Peyer's patch (tissue), 4 donors: ENCODE measurements at places on chromosomes 3 and 15.

DNA sequence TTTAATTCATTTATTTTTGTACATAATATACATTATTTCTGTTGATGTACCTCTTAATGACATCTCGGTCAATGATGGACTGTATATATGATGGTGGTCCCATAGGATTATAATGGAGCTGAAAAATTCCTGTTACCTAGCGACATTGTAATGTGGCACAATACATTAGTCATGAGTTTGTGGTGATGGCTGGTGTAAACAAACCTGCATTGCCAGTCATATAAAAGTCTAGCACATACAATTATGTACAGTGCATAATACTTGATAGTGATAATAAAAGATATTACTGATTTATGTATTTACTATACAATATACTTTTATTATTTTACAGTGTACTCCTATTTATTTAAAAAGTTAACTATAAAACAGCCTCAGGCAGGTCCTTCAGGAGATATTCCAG lies 15.1 kb downstream of the TTC14 start:
- DNase-seq: no peak
- H3K27ac ChIP-seq: no peak overlapping the region
- no peaks in the 10 kb centered on the region for H3K4me1 ChIP-seq

- no peak overlapping the region for H3K4me3 ChIP-seq
- H3K27ac ChIP-seq: peak overlapping the region; percentile 95
- no peak for DNase-seq
Measured at GRCh38 chr3:42511736-42512135, 9.3 kb downstream of the VIPR1 start.

DNA sequence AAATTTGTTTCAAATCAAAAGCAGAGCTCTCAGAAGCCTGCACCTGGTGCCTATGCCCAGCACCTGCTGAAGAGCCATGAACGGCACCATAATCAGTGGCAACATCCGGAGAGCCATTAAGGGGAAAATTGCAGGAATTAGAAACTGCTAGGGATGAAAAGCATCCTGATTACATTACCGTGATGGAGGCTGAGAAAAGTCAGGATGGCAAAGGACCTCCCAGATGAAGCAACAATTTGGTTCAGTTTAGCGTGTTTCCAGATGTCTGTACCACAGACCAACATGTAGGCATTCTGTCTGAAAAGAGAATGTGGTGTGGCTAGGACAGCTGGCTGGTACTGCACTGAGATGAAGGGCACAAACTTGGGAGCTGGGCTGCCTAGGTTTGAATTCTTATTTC lies 106.1 kb downstream of the EOMES start:
- DNase-seq: no peak
- no peak overlapping the region for H3K4me3 ChIP-seq
- no peaks in the 10 kb centered on the region for H3K27me3 ChIP-seq
- peak overlapping the region; percentile 50 for H3K27ac ChIP-seq

- no peaks in the 10 kb centered on the region for H3K27me3 ChIP-seq
- H3K27ac ChIP-seq: no peak overlapping the region
- H3K36me3 ChIP-seq: no peaks in the 10 kb centered on the region
- DNase-seq: no peak
Measured at GRCh38 chr3:55664387-55664786, 177.3 kb upstream of the WNT5A start.

GRCh38 chr3:50495609-50496423 lies 7.6 kb downstream of the CACNA2D2 start:
- no peak for DNase-seq
- H3K4me1 ChIP-seq: no peaks in the 10 kb centered on the region
- no peak overlapping the region for H3K4me3 ChIP-seq

- no peaks in the 10 kb centered on the region for H3K27me3 ChIP-seq
- DNase-seq: no peak
- no peak overlapping the region for H3K27ac ChIP-seq
Measured at GRCh38 chr3:138271189-138271794, 58.4 kb downstream of the NME9 start.

DNA sequence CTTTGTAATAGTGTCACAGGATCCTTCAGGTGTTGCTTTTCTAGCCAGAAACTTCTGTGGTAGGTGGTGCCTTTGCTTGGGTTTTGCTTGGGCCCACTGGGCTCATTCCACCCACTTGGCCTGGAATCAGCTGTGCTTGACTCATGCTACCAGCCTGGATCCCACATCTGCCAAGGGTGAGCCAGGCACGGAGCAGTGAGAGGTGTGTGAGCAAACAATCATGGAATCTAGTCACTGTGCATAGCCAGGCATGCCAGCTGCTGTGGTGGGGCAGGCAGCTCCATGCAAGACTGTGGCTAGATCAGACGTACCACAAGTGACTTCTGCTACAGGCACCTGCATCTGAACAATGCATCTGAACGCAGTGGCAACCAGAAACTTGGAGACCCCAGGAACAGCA lies 275.9 kb downstream of the UBE2E2 start:
- H3K27me3 ChIP-seq: no peaks in the 10 kb centered on the region
- DNase-seq: no peak
- no peaks in the 10 kb centered on the region for H3K36me3 ChIP-seq

DNA sequence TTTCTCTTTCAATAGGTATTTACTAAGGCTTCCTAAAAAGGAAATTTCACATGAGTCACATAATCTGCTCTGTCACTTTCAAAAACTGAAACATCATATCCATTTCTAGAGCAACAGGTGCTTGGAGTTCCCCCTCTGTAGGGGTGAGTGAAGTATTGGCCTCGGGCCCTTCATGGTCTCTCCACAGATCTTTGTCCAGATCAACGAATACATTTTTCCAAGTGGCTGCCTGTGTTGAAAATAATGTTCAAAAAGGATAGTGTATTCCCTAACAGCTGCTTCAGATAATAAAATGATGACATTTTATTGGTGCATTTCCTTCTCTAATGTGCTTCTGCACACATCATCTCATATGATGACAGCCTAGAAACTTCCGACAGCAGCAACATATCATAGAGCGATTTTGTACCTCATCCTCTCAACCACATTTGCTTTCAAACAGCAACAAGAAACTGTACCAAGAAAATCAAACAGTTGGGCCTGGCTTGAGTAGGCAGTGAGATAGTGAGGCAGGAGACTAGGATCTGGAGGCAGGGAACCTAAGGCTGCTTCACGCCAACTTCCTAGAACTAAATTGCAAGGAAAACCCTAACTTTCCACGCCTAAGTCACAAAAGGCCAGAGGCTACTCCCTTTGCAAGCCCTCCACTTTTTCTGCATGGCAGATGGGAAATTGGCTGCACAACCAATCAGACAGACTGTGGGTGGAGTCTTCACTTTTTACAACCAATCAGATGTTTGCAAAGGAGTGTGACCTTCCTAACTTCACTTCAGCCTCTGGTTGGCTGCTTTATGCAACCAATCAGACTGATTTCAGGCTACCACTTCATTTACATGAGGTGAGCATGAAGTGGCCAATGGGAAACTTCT lies 340.2 kb downstream of the LRRC3B start:
- DNase-seq: no peak
- H3K36me3 ChIP-seq: no peaks in the 10 kb centered on the region
- no peaks in the 10 kb centered on the region for H3K27me3 ChIP-seq
- H3K27ac ChIP-seq: no peak overlapping the region

DNA sequence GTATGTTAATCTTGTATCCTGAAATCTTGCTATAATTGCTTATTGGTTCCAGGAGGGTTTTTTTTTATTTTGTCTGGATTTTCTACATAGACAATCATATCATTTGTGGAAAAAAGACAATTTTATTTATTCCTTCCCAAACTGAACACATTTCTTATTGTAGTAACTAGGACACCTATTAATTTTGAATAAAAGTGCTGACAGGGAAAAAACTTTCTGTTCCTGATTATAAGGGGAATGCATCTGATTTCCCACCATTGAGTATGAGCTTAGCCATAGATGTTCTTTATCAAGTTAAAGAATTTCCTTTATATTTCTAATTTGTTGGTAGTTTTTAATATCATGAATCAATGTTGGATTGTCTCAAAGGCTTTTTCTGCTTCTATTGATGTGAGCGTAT lies 460.7 kb upstream of the CNTN3 start:
- no peaks in the 10 kb centered on the region for H3K27me3 ChIP-seq
- no peaks in the 10 kb centered on the region for H3K4me1 ChIP-seq
- no peak for DNase-seq
- H3K36me3 ChIP-seq: no peaks in the 10 kb centered on the region
- H3K27ac ChIP-seq: no peak overlapping the region

GRCh38 chr3:141074529-141074928 lies 23.4 kb downstream of the SPSB4 start:
- H3K4me3 ChIP-seq: no peak overlapping the region
- no peaks in the 10 kb centered on the region for H3K36me3 ChIP-seq
- H3K27ac ChIP-seq: no peak overlapping the region
- DNase-seq: no peak

- no peaks in the 10 kb centered on the region for H3K4me1 ChIP-seq
- H3K27ac ChIP-seq: no peak overlapping the region
- no peaks in the 10 kb centered on the region for H3K36me3 ChIP-seq
- H3K27me3 ChIP-seq: no peaks in the 10 kb centered on the region
- no peak for DNase-seq
- H3K4me3 ChIP-seq: no peak overlapping the region
Measured at GRCh38 chr3:137061186-137061585, 103.4 kb downstream of the IL20RB start.

DNA sequence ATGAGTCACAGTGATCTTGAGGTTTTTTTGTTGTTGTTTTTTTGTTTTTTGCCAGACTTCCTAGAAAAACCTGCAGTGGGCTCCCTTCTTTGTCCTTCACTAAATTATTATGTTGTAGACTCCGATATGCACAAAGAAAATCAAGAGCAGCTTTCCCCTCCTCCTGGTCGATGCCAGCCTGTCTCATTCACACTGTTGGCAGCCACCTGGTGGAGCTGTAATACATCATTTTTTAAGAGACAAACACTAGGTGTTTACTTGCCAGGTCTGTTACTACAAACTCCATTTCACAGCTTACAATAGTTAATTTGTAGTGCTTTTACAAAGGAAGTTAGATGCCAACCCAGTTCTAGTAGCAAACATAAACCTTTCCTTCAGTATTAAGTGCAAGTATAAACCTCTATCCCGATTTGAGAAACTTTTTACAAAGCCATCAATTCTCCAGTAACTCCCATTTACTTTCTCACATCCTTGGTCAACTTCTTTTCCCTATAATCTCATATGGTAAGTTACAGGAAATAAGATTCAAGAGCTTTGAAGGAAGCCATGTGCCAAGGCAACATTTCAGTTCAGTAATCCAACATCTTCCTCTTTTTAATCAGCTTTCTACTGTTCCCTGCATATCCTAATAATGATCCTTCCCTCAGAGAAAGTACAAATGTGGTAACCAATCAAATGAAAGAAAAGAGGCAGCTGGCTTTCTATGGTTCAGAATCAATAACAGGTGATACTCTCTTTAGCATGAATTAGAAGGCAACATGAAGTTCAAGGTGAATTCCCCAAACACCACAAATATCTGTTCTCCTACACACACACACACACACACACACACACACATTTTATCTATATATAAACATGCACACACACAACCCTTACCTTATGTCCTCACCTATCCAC lies 14.0 kb downstream of the AAGAB start:
- peak; percentile 59 for DNase-seq
- H3K36me3 ChIP-seq: no peaks in the 10 kb centered on the region
- H3K27me3 ChIP-seq: no peaks in the 10 kb centered on the region
- H3K4me1 ChIP-seq: no peaks in the 10 kb centered on the region
- H3K27ac ChIP-seq: peak overlapping the region; percentile 44

DNA sequence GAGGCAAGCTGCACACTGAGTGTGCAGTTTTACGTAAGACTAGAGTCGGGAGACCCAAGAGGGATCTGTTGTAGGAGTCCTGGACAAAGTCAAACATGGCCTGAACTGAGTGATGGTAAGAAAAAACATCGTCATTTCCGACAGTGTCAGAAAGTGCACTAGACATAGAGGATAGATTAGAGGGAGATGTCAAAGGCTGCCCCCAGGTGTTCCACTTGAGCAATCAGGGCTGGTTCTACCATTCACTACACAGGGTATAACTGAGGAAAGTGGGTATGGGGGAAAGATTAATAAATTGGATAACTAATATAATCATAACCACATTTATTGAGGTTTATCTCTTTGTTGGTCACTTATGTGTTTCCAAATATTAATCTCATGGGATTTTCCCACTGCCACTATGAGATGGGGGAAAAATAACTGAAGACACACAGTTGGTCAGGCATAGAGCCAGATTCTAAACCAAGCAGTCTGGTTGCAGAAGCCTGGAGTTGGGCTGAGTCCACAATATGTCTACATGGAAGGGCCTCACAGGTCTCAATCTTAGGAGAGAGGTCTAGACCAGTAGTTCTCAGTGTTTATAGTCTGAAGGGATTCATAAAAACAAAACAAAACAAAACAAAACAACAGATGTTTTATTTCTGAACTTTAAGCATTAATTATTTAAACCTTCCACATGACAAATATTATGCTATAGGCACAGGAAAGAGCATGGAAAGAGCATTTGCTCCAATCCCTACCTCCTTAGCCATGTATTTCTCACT lies 766.5 kb downstream of the NTRK3 start:
- H3K36me3 ChIP-seq: no peaks in the 10 kb centered on the region
- no peak overlapping the region for H3K4me3 ChIP-seq
- no peaks in the 10 kb centered on the region for H3K27me3 ChIP-seq
- DNase-seq: no peak
- no peak overlapping the region for H3K27ac ChIP-seq

DNA sequence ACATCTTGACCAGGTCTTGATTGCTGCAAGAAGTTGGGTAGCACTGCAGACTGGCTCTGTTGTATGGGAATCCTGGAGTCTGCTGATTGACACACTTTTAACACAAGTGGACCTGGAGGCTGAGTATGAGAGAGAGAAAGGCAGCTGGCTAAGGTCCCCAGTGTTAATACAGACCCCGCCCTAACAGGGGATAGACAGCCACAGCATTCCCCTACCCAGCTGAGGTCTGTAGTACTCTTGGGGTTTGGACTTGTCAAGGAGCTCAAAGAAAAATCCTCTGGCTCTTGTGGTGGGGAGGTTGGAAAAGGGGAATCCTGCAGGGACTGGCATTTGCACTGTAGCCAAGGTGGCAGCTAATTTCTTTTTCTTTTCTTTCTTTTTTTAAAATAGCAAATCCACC lies 192.7 kb downstream of the ZNF621 start:
- no peaks in the 10 kb centered on the region for H3K36me3 ChIP-seq
- H3K27ac ChIP-seq: no peak overlapping the region
- DNase-seq: no peak
- H3K4me3 ChIP-seq: no peak overlapping the region

DNA sequence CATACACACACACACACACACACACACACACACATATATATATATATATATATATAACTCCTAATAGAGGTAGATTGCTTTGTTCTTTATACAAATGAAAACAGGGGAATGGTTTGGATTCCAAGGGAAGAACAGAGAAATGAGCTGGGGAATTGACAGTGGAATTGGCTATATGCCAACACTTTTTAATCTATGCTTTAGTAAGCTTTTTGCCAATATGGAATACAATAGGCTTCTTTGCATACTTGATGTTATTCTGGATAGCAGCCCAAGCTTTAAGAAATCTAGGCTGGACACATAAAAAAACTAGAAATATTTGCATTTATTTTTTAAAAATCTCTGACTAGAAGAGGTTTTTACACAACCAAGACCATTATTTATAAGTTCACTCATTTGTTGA lies 334.2 kb upstream of the MDFIC2 start:
- no peaks in the 10 kb centered on the region for H3K27me3 ChIP-seq
- no peak overlapping the region for H3K4me3 ChIP-seq
- no peaks in the 10 kb centered on the region for H3K4me1 ChIP-seq
